K562 (cell line): ENCODE measurements at places on chromosomes 6 and 20. TPM values are rescaled to one million over a fixed set of nuclear protein-coding genes. Genes with fewer than 3 reads are reported as not detected.

DNA sequence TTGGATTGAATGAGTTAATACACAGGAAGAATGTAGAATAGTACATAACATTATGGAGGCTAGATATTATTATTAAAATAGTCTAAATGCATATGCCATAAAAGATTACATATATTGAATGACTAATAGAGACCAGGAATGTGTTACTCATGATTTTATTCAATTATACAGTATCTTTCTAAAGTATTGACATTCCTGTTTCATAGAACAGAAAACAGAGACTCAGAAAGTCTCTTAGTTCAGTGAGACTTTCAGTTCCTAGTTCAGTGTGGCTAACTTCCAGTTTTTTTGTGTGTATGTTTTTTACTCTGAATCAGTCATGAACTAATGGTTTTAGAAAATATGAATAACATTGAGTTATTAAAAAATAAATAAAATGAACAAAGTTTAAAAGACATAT is 34.6 kb upstream of the TMEM244 start:
- H3K4me3 ChIP-seq, result no peak overlapping the region
- H3K27ac ChIP-seq, result no peak overlapping the region
- no peaks in the 10 kb centered on the region for H3K36me3 ChIP-seq
- H3K4me1 ChIP-seq, result peaks cover 2% of the 10 kb centered on the region; the same call in 1 of the 3 replicates

- no peaks in the 10 kb centered on the region for H3K27me3 ChIP-seq
- H3K4me1 ChIP-seq, result peaks cover 25% of the 10 kb centered on the region
- no peak for DNase-seq
- no peak overlapping the region for H3K27ac ChIP-seq
- H3K36me3 ChIP-seq, result no peaks in the 10 kb centered on the region
- H3K4me3 ChIP-seq, result no peak overlapping the region; the same call in 1 of the 2 replicates
Measured at GRCh38 chr20:4220756-4221155, 205.4 kb upstream of the RNF24 start.

DNA sequence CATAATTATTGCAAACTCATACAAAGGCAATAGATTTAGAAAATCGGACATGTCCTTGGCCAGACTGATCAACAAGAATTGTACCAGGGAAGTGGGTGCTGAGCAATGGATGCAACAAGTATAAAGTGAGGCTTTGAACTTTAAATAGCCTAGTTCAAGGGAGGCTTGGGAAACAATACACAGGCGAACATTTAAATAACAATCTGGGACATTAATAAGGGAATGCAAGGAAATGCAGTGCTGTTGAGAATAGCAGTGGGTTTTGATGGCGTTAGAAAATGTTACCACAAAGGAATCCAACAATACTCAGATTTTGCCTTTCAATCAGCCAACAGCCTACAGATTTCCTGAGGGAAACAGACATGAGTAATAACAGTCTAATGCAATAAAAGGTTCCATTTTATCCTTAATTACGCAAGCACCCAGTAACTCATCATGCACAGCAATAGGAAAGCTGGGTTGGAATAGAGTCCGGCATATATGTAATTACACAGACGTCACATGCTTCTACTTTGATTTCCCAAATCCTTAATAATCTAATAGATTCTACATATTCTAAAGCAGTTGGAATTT is 134.6 kb downstream of the PHACTR1 start:
- no peaks in the 10 kb centered on the region for H3K36me3 ChIP-seq
- no peaks in the 10 kb centered on the region for H3K27me3 ChIP-seq
- DNase-seq, result no peak
- no peak overlapping the region for H3K27ac ChIP-seq
- H3K4me3 ChIP-seq, result no peak overlapping the region
- H3K4me1 ChIP-seq, result no peaks in the 10 kb centered on the region

DNA sequence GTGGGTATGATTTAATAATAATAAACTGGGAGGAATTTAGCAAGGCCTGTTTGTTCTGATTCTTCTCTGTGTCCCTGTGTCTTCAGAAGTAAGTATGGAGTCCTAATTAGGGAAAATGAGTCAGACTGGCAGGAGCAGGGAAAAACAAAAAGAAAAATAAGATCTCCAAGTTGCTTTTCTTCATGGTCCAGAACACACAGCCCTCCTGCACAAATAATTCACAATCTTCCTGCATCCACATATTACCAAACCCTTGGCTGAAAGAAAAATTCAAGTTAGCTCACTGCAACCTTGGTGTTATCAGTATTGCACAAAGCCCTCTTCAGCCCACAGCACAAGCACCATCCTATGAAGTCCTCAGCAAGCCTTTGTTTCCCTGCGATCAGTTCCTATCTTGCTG is 142.0 kb upstream of the LAMA2 start:
- H3K4me1 ChIP-seq, result no peaks in the 10 kb centered on the region
- H3K36me3 ChIP-seq, result no peaks in the 10 kb centered on the region
- H3K4me3 ChIP-seq, result no peak overlapping the region
- DNase-seq, result no peak
- H3K27ac ChIP-seq, result no peak overlapping the region

- DNase-seq, result peak; percentile 11
- no peaks in the 10 kb centered on the region; the same call in 2 of the 3 replicates for H3K4me1 ChIP-seq
- no peaks in the 10 kb centered on the region for H3K27me3 ChIP-seq
Measured at GRCh38 chr20:21219686-21220085, 83.4 kb upstream of the XRN2 start.

GRCh38 chr6:149458196-149458595 is 26.6 kb downstream of the ZC3H12D start:
- DNase-seq, result no peak
- peaks cover 70% of the 10 kb centered on the region for H3K27me3 ChIP-seq
- no peaks in the 10 kb centered on the region for H3K36me3 ChIP-seq
- H3K4me1 ChIP-seq, result no peaks in the 10 kb centered on the region; the same call in 1 of the 3 replicates

- no peaks in the 10 kb centered on the region for H3K27me3 ChIP-seq
- H3K4me3 ChIP-seq, result no peak overlapping the region
- H3K36me3 ChIP-seq, result no peaks in the 10 kb centered on the region
- H3K4me1 ChIP-seq, result peaks cover 47% of the 10 kb centered on the region
- no peak for DNase-seq
Measured at GRCh38 chr6:6713657-6714056, 125.1 kb downstream of the LY86 start.

- H3K27ac ChIP-seq, result no peak overlapping the region
- no peaks in the 10 kb centered on the region for H3K36me3 ChIP-seq
- no peak for DNase-seq
- no peaks in the 10 kb centered on the region for H3K4me1 ChIP-seq
Measured at GRCh38 chr6:38302081-38302480, 337.6 kb downstream of the BTBD9 start.

- H3K27ac ChIP-seq, result peak overlapping the region; percentile 77
- peaks cover 8% of the 10 kb centered on the region; the same call in 2 of the 3 replicates for H3K4me1 ChIP-seq
- no peaks in the 10 kb centered on the region for H3K27me3 ChIP-seq
Measured at GRCh38 chr6:136822046-136822375, 381 bp upstream of the PEX7 start.

- no peak overlapping the region for H3K27ac ChIP-seq
- no peaks in the 10 kb centered on the region for H3K27me3 ChIP-seq
- DNase-seq, result no peak
- no peaks in the 10 kb centered on the region for H3K36me3 ChIP-seq
- no peak overlapping the region for H3K4me3 ChIP-seq
- H3K4me1 ChIP-seq, result no peaks in the 10 kb centered on the region
Measured at GRCh38 chr6:103002282-103002681, 1608.8 kb downstream of the GRIK2 start.

DNA sequence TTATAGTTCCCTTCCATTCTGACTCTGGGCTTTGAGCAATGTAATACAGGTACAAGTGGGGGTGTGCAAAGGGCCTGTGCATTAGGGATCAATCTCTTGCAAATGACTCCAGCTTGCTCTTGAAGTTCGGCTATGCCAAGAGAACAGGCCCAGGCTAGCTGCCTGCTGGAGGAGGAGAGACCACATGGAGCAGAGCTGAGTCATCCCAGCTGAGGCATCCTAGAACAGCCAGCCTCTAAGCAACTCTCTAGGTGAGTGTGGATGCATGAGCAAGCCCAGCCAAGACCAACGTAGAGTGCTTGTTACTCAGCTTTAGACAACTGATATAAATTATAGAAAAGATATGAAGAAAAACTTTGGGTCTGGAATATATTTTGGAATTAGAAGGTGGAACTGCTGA is 47.6 kb upstream of the RBM24 start:
- no peak overlapping the region for H3K27ac ChIP-seq
- H3K27me3 ChIP-seq, result no peaks in the 10 kb centered on the region
- H3K4me3 ChIP-seq, result no peak overlapping the region
- H3K36me3 ChIP-seq, result no peaks in the 10 kb centered on the region
- H3K4me1 ChIP-seq, result no peaks in the 10 kb centered on the region
- no peak for DNase-seq

DNA sequence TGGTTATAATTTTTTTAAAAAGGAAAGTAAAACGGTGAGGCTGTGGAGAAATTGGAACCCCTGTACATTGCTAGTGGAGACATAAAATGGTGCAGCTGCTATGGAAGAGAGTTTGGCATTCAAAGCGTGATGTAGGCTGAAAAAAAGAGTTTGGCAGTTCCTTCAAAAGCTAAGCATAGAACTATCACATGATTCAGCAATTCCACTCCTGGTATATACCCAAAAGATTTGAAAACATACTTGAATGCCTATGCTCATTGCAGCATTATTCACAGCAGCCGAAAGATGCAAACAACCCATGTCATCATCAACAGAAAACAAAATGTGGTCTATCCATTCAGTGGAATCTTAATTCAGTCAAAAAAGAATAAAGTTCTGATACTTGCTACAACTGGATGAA is 4.5 kb upstream of the SGK2 start:
- no peak overlapping the region for H3K27ac ChIP-seq
- H3K4me3 ChIP-seq, result no peak overlapping the region
- no peaks in the 10 kb centered on the region for H3K27me3 ChIP-seq
- peaks cover 40% of the 10 kb centered on the region for H3K4me1 ChIP-seq

GRCh38 chr6:125868678-125869395 is 78.1 kb downstream of the NCOA7 start:
- DNase-seq, result no peak
- no peaks in the 10 kb centered on the region for H3K27me3 ChIP-seq
- no peak overlapping the region for H3K4me3 ChIP-seq
- H3K4me1 ChIP-seq, result peaks cover 32% of the 10 kb centered on the region
- no peaks in the 10 kb centered on the region; the same call in 2 of the 3 replicates for H3K36me3 ChIP-seq

GRCh38 chr6:128097009-128097408 is 196.2 kb upstream of the THEMIS start:
- H3K27me3 ChIP-seq, result no peaks in the 10 kb centered on the region
- no peak for DNase-seq
- no peak overlapping the region for H3K27ac ChIP-seq
- H3K36me3 ChIP-seq, result no peaks in the 10 kb centered on the region

DNA sequence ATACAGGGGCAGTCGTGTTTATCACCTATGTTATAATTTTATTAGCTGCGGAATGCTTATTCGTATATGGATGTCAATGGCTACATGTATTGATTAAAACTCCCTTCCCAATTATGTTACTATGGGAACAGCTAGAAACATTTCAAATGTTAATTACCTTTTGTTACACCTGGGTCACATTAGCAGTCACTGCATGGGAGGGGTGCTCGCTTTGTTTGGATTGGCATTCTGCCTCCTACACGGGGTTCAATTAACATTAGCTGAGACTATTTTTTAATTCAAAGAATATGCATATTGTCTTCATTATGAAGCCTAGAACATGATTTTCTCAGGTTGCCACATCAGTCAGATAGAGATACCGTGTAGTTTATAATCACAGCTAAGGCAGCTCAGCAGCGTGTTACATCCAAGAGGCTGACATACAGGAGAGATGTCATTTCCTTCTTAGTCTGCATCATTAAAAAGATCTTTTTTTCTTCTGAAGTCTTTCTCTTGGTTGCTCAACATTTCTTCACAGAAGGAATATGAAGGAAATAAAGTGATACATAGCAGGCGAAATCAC is 76.2 kb upstream of the RPS6KA2 start:
- no peak overlapping the region for H3K4me3 ChIP-seq
- no peaks in the 10 kb centered on the region for H3K36me3 ChIP-seq
- DNase-seq, result no peak

GRCh38 chr20:5785146-5785545 is 34.9 kb downstream of the SHLD1 start:
- no peak overlapping the region for H3K4me3 ChIP-seq
- no peak for DNase-seq
- H3K4me1 ChIP-seq, result peaks cover 43% of the 10 kb centered on the region
- no peaks in the 10 kb centered on the region for H3K27me3 ChIP-seq

DNA sequence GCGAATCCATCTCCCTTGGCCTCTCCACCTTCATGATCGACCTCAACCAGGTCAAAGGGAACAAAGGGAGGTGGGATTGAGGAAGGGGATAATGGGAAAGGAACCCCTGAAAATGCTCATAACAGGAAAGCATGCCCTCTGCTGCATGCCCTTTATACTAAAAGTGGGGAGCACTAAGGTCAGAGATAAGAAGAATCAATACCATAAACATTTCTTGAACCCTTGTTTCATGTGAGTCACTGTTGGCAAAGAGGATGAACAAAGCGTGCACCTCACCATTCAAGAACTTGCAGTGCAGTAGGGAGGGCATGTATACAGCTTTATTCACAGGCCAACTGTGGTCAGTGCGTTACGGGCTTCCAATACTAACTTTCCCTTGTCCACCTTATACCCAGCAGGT is 1.7 kb upstream of the SAPCD1 start:
- H3K27me3 ChIP-seq, result no peaks in the 10 kb centered on the region
- no peak overlapping the region for H3K4me3 ChIP-seq
- no peak overlapping the region for H3K27ac ChIP-seq
- no peak for DNase-seq
- H3K4me1 ChIP-seq, result no peaks in the 10 kb centered on the region; the same call in 2 of the 3 replicates

DNA sequence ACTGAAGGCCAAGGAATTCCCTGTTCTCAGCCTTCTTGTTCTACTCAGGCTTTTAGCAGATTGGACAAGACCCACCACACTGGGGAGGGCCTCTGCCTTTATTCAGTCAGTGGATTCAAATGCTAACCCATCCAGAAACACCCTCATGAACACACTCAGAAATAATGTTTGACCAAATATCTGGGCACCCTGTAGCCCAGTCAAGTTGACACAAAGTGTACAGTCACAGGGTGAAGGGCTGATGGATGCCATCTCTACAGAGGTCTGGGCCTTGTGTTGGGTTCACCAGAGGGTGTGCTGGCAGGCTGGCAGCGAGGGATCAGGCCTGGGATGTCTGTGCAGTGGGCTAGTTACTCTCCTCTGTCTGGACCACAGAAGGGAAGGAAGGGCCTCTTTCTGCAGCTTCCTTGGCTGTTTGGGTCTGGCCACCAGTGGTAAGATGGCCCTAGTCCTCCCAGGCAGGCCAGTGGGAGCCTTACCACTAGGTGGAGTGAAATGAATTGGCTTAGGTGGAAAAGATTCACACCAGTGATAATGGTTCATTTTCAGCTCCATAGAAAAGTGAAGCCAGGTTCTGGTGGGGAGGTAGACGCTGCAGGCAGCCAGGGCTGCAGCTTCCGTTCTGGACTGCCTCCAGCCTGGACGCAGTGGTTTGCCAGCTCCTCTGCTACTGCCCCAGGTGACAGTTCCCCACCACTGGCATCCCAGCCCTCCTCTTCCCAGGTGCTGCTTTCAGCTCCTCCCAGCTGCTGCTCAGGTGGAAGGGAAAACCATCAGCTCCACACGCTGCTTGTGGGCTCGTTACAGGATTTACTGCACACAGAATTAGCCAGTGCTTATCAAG is 9.2 kb downstream of the TUBB2A start:
- no peak for DNase-seq
- H3K27ac ChIP-seq, result no peak overlapping the region
- H3K36me3 ChIP-seq, result peaks cover 2% of the 10 kb centered on the region; the same call in 1 of the 3 replicates
- H3K27me3 ChIP-seq, result no peaks in the 10 kb centered on the region

Gene FAM210B
- 47.6 and 53.9 TPM in 2 replicates for total RNA-seq

Gene NHLRC1
- not detected in 2 replicates for total RNA-seq

Gene ZC2HC1B
- total RNA-seq, result not detected in 2 replicates

Gene SIGLEC1
- total RNA-seq, result 0.04 and 0.07 TPM in 2 replicates

Gene KIF6
- not detected in 2 replicates for total RNA-seq

Gene MATN4
- 0.13 TPM in 1 of 2 replicates, not detected in the other for total RNA-seq

Gene OR12D1
- total RNA-seq, result not detected in 2 replicates
